ENCODE measurements at places on chromosomes 5 and 9.

DNA sequence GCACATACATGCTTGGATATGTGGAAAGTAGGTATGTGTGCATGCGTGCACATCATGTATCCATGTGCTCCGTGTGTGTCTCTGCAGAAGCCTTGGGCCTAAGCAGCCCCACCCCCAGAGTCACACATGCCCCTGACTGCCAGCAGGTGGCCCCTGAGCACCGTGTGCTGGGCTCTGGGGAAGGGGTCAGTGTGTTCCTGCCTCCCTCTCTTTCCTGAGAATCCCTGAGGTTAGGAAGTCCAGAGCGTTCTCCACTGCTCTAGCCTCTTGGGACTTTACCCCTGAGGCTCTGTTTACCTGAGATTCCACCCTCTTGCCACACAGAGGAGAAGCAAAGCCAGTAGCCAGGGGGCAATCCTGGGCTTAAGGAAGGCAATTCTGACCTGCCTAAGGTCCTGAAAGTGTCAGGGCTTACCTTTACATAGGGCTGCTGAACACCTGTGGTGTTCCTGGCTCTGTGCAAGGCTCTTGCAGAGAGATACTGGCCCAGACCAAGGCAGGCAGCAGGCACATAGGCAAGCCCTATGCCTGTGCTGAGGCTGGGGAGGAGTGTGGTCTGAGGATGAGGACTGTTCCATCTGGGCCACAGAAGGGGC is 207.3 kb downstream of the TMEM38B start:
- no peak for DNase-seq

DNA sequence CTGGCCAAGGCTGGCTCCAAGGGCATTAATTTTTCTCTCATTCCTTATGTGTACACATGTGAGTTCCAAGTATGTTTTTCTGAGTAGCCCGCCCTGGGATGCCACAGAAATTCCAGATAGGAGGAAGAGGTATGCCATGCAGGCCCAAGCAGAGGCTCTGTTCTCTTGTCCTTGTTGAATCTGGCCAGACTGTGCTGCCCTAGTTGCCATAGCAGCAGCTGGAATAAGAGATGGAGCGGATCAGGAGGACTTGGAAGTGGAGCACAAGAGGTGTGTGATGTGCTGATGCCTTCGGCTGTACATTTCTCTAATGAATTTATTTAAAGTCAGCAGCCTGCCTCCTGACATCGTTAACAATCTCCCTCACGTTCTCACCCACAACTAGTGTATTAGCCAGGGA is 235.6 kb upstream of the RPS23 start:
- no peak for DNase-seq

- DNase-seq = no peak
Measured at GRCh38 chr9:123127512-123128075, 94.1 kb downstream of the GPR21 start.

- DNase-seq = no peak
Measured at GRCh38 chr5:69285448-69286116, 47.0 kb downstream of the CCDC125 start.

DNA sequence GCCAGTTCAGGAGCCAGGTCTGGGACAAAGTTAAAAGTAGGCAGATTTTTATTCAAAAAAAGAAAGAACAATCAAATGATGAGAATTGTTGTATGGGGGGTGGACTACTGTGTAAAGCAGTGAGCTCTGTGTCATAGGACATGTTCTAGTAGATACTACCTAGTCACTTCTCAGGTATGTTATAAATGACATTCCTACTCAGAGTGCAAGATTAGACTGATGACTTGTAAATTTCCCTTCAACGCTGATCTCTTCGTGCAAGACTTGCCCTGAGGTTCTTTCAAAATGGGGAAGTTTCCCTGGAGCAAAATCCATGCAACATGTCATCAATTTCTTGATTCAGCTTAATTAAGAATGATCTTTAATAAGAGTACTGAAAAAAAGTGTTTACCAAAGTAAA is 175.1 kb downstream of the RORB start:
- DNase-seq = no peak

GRCh38 chr9:95508242-95508967 is 8.4 kb downstream of the PTCH1 start:
- DNase-seq = no peak

- DNase-seq = no peak
Measured at GRCh38 chr9:110290001-110290400, 33.7 kb upstream of the TXN start.

DNA sequence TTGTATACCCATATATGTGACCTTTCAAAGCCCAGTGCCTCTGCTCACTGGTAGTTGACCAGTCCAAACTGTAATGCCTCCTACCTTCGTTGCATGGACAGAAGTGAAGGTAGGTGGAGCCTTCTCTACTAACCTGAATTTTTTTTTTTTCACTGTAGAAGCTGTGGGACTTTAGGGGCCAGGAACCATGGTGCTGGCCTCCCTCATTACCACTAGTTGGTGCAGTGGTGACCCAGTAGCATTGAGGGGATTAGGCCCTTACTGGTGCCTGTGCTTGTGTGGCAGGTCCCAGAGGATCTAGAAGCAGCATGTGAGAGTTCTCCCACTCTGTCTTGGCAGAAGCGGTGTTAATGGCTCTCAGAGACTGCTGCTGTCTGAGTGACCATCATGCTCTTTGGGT is 2.3 kb downstream of the RALGPS1 start:
- DNase-seq = no peak

DNA sequence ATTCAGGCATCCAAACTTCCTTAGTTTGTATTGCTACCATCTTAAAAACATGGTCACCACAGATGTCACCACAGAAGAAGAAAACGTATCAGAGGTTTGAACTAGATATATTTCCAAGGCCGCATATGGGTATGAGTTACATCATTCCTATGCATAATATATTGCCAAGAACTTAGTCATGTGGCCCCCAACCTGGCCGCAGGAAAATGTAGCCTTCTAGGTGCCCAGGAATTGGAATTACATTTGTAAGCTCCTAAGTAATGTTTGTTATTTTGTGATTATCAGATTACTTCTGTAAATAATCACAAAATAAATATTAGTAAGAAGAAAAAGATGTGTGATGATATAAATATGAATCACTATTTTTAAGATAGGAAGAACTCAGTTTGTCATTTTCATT is 351.4 kb downstream of the ISL1 start:
- no peak for DNase-seq

GRCh38 chr9:94638335-94639060 is 820 bp downstream of the FBP1 start:
- no peak for DNase-seq

DNA sequence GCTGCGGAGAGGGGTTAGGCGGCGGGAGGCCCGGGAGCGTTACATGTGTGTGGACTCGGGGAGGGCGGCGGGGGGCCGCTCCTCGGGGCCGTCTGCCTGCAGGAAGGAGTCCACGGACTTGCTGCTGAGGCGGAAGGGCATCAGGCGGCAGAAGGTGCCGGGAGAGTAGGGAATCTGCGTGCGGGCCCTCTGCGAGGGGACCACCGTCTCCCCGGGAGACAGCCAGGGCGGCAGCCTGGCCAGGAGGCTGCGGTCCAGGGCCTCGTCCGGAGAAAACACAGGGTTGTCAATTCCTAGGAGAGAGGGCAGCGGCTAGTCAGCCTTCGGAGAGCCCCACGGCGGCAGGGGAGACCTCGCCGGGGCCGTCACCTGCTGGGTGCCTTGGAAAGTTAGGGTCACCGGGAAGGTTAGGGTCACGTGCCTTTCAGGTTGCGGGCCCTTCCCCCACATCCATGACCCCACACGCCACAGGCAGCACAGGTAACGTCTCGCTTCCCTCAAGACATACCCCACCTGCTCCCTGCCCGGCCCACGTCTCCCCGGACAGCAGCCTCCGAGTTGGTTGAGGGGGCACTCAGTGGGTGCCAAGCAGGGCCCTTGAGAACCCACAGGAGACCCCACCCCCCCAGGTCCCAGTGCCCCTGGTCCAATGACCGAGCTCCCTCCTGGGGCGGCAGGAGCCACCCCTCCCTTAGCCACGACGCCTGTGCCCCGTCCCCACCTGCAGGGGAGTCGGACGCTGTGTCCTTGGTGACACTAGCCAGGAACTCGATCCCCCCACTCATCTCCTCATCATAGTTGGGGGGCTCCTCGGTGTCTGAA is 32.1 kb downstream of the EXOC3 start:
- no peak for DNase-seq

- DNase-seq = no peak
Measured at GRCh38 chr5:109143031-109143430, 266.7 kb downstream of the PJA2 start.

GRCh38 chr5:175263776-175264175 is 180.2 kb downstream of the DRD1 start:
- no peak for DNase-seq

DNA sequence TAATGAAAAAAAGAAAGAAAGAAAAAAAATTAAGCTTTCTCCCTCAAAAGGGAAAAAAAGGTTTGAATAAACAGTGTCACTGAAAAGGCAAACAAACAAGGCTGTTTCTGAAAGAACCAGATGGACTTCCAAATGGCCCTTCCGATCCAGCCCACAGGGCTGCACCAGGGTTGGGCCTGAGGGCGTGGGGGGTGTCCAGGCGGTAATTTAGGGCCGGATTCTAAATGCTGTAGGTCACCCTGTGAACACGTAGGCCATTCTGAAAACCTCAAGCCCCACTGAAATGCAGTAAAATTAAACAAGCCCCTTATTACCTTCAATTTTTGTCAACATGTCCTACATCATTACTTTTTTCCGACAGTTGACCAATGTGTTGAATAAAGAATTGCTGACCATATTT is 132.1 kb downstream of the HSD17B3 start:
- DNase-seq = no peak

- no peak for DNase-seq
Measured at GRCh38 chr9:115157245-115157674, 39.3 kb upstream of the TNC start.

- DNase-seq = no peak
Measured at GRCh38 chr9:117178596-117179375, 236.1 kb downstream of the ASTN2 start.

DNA sequence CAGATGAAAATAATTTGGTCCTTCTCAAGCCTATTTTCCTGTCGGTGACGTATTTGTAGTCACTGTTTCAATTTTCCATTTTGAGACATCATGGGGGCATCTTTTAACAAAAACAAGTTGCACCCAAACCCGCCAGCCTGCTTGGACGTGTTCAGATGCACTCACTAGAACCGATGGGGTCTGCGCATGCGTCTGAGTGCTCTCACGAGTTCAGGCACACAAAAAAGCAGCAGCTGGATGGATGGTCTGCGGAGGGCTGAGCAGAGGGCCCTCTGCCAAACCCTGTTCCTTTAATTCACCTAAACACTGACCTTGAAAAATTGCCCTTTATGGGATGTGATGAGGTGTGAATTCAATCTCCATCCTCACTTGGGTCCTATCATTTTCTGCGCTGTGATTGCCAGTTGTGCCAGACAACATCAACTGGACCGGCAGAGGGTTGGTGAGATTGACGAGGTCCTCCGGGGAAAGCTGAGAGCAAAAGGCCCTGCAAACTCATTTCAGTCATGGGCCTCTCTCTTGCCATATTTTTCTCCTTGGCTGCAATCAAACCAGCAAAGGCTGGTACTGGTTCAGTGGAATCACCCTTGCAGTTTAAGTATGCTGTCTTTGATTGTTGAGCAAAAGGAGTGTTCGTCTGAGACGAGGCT is 251.9 kb downstream of the NFIB start:
- no peak for DNase-seq

DNA sequence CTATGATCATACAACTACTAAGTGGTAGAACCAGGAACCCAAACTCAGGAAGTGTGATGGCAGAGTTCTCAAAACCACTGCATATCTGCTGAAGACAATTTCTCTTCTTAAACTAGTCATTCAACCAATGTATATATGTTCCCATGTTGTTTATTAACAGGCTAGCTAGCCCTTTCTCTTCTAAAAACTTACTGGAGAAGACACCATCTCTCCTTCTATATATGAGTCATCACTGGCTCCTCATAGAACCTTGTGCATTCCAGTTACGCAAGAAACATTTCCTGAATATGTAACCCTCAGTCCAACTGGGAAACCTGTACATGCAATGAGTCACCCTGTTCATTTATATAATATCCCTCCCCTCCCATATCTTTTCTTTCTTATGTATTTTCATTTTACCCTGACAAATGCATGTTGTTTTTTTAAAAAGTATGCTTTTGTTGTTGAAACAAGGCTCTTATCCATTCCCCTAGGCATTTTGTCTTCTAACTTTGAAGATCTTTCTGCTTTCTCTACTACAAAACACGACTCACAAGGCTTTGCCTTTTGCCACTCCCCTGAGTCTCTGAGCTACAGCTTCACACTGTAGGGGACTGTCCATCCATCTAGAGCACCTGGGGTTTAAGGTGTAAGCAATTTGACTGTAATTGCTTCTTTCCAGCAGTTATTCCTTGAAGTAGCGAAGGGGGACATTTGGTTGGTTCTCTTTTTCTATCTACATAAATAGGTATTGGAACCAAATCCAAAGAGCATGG is 119.5 kb downstream of the ANXA1 start:
- no peak for DNase-seq

DNA sequence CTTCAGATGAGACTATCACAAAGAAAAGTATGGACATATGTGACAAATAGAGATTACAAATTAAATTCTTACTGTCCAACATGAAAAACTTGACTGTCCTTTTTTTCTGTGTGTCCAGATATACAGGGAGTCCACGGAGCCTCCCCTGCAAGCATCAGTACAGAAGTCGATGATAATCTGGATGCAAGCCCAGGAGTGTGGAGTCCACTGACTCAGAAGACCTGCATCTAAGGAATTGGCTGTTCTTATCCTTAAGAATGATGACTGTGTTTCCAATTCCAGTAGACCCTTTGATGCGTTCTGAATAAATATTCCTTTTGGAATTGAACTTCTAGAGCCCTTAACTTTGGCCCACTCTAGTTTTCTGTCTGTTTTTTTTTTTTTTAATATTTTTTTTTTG is 56.7 kb upstream of the TAF11L2 start:
- no peak for DNase-seq

DNA sequence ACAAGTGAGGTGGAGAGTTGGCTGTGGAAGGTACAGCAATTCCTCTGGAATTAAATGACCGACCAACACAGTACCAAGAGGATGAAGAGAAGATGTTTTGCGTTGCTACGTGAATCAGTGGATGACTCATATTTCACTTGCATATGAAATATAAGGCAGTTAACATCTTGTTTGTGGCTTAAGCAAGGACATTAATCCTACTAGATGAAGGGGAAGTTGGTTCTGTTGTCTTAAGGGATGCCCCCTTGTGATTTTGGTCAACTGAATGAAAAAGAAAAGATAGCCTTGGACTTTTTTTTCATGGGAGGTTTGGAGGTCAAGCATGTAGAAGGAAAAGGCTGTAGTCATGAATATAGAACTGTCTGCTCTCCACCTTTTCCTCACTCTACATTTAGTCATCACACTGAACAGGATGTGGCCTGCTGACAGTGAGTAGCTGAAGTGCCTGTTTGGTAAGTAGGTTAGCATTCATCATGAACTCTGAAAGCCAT is 33.9 kb downstream of the VLDLR start:
- no peak for DNase-seq
